ENCODE measurements at places on chromosomes 13 and 19.

- DNase-seq: no peak
Measured at GRCh38 chr19:39544911-39545310, 5.0 kb upstream of the EID2 start.

GRCh38 chr13:36357692-36358091 is 11.5 kb upstream of the SPART start:
- DNase-seq: no peak

- no peak for DNase-seq
Measured at GRCh38 chr13:33003458-33004019, 12.7 kb upstream of the KL start.

- no peak for DNase-seq
Measured at GRCh38 chr13:36997716-36998427, 1.3 kb downstream of the ALG5 start.

GRCh38 chr13:49086722-49087121 is 111.0 kb downstream of the FNDC3A start:
- DNase-seq: peak; percentile 72

- DNase-seq: no peak
Measured at GRCh38 chr19:4955274-4955673, 13.6 kb upstream of the KDM4B start.

- no peak for DNase-seq
Measured at GRCh38 chr19:8611391-8611876, 919 bp upstream of the ADAMTS10 start.

Data from epithelial cell of esophagus (primary cell).